ENCODE measurements at places on chromosomes 16 and 17.

DNA sequence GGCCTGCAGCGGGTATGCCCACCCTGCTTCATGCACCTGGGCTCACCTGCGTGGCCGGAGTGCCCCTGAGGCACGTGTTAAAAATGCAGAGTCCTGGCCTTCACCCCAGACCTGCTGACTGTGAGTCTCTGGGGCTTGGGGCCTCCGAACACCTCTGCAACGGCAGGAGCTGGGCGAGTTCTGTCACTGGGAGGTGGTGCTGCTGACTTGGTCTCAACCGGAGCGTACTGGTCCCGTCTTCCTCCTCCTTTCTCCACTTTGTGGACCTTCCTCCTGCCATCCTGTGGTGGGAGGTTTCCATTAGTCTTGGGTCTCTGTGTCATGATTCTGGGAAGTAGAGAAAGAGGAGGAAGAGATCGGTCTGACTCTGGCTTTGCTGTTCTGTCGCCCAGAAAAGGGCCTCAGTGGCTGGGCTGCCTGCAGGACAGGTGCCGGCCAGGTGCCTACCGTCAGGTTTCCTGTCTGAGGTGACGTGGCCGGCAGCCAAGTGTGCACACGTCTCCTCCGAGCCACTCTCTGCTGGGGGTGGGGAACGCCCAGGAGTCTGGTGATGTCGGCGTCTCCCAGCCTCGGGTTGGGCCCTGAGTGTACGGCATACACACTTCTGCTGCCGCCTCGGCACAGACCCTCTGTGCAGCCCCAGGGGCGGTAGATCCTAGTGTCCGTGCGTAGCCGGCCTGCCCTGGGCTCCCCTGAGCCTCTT lies 6.9 kb downstream of the TSC2 start:
- DNase-seq = no peak

DNA sequence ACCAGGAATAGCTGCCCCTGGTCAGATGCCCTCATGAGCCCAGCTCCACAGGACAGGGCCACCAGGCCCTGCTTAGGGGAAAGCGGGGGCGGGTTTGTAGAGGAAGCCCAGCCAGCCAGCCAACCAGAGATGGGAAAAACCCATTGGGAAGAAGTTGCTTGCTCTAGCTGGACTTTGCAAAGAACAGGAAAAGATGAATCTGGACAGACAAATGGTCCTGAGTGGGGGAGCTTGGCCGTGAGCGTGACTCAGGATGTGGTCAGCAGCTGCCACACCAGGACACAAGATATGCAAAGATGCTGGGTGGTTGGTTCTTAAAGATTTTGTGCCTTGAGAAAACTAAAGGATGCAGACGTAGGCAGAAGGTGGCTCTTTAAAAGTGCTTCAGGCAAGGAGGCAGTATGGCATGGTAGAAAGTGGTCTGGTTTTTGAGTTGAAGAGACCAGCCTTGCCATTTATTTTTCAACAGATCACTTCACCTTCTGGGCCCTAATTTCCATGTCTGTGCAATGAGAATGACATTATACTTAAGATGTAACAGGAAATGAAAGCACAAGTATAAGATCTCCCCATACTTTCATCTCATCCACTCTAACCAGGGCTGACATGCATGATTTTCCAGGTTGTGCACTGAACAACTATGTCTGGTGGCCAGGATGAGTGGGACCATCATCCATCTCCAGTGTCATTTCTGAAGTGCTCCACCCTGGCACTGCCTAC lies 27.8 kb upstream of the HEATR6 start:
- DNase-seq = no peak

DNA sequence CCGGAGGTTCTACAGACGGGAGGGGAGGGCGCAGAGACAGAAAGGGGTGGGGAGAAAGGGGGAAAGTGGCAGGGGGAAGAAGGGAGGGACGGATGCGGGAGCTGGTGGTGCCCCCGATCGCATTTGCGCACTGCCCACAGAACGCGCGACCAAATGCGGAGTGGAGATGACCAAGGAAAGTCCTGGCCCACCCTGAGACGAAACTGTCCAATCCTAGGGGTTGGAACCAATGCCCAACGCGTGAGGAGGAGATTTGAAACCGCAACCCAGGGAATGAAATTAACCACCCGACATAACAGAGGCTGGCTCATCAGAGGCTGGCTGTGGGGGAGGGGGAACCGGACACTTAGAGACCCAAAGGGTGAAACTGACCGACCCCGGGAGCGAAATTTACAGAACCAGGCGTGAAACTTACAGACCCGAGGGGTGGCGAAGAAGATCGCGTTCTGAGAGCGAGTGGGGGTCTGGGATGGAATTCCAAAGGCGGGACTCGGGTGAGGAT lies 1.4 kb downstream of the HES7 start:
- DNase-seq = peak; percentile 22

DNA sequence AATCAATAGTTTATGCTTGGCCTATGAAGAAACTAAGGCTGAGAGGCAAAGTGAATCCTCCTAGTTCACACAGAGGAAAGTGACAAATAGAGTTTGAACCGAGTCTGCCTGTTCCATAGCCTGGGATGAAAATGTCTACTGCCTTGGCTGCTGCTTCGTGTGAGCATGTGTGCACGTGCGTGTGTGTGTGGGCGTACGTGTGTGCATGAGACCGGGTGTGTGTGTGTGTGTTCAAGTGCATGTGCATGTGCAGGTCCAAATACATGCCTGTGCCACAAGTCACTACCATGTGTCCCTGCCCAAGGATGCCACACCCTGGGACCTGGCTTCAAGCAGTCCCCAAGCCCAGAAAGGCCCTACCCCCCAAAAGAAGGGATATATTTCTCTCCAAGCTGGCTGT lies 13.6 kb downstream of the SEZ6 start:
- no peak for DNase-seq

DNA sequence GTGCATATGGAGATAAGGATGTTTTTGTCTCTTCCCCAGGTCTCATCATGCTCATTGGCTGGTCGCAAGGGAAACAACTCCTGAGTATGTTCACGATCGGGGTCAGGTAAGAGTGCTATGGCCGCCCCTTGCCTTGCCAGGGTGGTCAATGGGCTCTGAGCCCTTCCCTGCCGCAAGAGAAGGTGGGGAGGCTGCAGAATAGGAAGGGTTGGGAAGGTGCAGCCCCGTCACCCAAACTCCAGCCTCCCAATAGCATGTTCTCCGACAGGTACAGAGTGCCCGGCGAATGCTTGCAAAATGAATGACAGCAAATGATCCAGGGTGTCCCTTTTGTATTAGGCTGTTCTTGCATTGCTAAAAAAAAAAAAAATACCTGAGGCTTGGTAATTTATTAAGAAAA lies 57.4 kb downstream of the ATP2C2 start:
- DNase-seq = no peak

DNA sequence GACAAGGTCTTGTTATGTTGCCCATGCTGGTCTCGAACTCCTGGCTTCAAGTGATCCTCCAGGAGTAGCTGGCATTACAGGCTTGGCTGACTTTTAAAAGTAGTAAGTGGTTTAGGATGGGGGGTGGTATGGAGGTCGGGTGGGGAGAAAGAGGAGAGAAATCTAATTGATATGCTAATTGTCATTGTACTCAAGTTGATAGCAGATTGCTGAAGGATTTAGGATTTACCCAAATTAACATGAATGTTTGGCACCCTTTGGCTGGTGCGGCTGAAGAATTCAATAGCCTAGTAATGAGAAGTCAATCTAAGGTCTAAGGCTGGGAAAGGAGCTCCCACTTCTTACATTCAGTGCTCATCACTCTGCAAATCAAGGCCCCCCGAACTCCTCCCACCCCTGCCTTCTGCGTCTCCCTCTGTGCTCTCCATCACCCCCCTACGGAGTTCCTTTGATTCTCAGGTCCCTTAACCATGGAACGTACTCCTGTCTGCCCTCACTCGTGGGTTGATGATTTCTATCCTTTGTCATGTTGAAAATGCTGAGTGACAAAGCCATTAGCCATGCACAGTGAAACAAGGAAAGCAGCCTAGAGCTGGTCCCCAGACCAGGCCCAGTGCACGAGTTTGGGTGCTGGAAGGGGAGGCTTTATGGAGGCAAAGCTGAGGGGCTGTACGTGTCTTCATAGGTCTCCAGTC lies 17.3 kb downstream of the CDH13 start:
- no peak for DNase-seq

DNA sequence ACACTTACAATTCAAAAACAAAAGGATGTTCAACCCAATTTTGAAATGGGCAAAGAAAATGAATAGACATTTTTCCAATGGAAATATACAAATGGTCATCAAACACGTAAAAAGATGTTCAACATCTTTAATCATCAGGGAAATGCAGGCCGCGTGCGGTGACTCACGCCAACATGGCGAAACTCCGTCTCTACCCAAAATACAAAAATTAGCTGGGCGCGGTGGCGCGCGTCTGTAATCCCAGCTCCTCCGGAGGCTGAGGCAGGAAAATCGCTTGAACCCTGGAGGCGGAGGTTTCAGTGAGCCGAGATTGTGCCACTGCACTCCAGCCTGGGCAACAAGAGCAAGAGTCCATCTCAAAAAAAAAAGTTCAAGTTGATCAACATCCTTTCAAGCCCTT lies 1.8 kb upstream of the CLUAP1 start:
- DNase-seq = no peak

GRCh38 chr17:50534222-50534978 lies 1.9 kb downstream of the EPN3 start:
- DNase-seq = peak; percentile 29

DNA sequence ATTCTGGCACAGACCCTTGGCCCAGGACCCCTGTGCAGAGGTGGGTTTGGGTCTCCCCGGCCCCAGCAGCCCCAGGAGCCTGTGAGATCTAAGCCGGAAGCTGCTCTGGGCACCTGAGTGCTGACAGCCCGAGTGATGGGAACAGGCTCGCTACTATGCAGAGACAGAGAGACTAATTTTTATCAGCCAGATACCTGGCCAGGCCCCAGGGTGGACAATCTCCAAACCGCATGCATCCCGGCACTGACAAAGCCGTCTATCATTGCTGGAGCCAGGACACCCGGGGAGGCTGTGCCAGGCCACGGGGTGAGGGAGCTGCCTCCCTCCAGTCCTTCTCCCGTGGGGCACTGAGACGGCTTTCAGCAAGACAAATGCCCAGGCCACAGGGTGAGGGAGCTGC lies 25.0 kb downstream of the CBFA2T3 start:
- DNase-seq = no peak

GRCh38 chr16:85090873-85091521 lies 21.3 kb downstream of the CIBAR2 start:
- no peak for DNase-seq

- DNase-seq = no peak
Observed at GRCh38 chr17:34820922-34821321, 140.3 kb downstream of the CCT6B start.

GRCh38 chr17:32931686-32932085 lies 3.7 kb downstream of the TMEM98 start:
- no peak for DNase-seq

DNA sequence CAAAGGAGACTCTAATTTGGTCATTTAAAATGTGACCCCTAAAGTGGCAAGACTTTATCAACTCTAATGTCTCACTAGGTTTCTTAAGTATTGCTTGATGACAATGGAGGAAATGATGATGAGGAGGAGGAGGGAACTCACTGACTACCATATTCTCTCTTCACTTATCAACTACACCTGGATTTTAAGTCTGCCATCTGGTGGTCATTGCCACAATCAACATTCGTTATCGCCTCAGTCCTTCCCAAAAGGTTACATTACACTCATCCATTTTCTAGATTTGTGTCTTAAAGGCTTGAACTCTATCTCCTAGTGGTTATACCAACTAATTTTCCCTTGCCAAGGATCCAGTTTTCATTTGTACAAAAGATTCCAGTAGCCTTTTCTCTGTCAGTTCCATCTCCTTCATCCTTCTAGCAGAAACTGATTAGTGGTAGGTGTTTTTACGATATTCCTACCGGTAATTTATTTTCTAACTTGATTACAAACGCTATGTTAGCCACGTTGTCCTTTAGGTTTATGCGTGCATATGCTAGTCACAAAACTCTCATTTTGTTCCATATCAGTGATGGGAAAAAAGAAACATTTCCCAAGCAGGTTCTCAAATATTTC lies 114.6 kb upstream of the NOG start:
- DNase-seq = no peak

DNA sequence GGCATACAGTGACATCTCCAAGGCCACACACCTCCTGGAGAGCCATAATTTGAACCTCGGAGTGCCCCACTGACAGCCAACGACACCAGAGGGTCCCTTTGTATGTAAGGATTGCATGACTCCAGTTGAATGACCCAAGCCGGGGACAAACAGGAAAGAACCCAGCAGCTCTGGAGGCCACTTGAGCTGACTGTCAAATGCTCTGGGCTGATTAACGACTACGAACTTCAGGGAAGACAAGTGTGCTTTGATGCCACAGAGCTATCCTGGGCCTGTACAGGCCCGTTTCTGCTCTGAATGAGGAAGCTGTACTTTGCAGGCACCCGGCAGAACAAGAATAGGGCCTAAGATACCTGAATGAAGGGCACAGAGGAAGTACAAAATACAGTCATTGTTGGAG lies 404.6 kb downstream of the SLC39A11 start:
- DNase-seq = no peak

- no peak for DNase-seq
Observed at GRCh38 chr17:51065466-51065865, 55.2 kb downstream of the SPAG9 start.

GRCh38 chr16:69166946-69167930 lies 19.7 kb upstream of the SNTB2 start:
- no peak for DNase-seq
